Esophagus muscularis mucosa (tissue), 4 donors: ENCODE measurements at places on chromosomes 1 and 21. TPM values are rescaled to one million over a fixed set of nuclear protein-coding genes. Genes with fewer than 3 reads are reported as not detected.

DNA sequence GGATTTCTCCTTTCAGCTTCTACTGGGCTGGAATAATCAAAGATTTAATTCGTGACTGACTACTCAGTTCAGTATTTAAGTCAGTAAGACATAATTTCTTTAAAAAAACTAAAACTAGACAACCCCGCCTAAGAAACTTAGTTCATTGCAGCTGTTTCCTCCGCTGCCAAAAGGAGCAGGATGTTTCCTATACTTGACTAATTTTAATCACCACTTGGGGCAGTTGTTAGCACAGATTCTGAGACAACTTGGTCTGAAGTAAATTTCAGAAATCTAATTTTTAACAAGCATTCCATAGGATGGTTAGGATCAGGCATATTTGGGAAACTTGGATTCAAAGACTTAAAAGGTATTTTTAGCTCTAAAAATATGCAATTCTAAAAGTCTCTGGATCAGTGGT, 34.0 kb downstream of the EPRS1 start:
- DNase-seq, result no peak

DNA sequence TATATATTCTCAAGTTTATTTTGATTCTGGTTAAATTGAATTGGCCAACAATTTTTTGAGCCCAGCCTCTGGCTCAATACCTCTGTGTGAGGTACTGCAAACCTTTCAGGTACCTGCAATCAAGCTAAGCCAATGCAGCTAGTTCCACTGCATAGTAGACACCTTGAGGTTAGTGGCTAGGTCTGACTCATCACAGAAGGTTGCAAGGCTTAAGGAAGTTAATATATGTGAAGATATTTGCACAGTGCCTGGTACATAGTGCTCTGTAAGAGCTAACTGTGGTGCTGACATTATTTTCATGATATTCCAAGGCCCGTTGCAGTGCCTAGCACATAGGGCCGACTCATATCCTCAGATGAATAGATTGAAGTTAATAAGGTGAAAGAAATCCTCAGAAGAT, 330.5 kb upstream of the KAZN start:
- DNase-seq, result no peak

DNA sequence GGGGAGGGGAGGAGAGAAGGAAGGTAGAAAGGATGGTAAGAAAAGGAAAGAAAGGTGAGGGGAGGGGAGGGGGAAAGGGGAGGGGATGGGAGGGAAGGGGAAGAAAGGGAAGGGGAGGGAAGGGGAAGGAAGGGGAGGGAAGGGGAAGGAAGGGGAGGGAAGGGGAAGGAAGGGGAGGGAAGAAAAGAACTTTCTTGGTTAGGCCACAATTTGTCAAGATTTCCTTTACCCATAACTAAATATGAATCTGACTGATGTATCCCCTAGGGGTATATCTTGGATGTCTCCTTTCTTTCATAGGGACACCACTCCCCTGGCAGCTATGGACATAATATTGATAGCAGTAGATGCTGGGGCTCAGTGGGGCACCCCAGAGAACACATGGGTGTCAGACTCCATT, 54.4 kb upstream of the PRELP start:
- no peak for DNase-seq

DNA sequence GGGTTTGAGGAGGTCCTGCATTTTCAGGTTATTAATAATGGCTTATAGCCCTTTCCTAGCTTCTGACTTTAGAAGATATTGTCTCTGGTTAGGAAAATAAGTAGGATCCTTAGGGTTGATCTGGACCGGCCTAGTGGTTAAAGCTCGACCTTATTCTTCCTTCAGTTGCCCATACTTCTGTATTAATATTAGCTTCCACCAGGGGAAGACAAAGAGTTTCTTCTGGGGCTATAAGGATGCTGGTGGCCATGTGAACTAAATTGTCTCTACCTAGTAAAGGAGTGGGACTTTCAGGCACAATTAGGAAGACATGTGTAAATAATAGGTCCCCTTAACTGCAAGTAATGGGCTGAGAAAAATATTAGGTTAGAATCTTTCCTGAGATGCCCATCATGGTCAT, 20.6 kb upstream of the FCGR2A start:
- DNase-seq, result no peak

GRCh38 chr1:231982871-231983587, 356.4 kb downstream of the DISC1 start:
- DNase-seq, result no peak

DNA sequence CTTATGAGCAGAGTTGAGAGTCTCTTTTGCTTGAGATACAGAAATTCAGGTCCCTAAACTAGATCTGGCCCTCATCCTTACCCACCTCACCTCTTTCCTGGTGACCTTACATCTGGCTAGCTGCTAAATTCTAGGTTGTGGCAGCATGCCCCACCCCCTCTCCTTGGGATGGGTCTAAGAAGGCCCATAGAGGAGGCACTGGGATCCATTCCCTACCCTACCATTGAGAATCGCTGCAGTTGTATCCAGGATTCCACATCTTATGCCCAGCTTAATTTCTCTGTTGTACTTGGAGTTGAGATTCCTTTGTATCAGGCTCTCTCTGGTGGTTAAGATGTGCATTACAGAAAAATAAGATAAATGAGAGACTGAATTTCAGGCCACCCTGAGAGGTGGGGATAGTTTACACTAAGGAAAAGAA, 9.5 kb upstream of the TMEM39B start:
- DNase-seq, result no peak

FAM177B gene
- not detected for total RNA-seq

GRCh38 chr21:36015045-36015444, 45.3 kb downstream of the SETD4 start:
- no peak for DNase-seq

- no peak for DNase-seq
Observed at GRCh38 chr1:247362153-247362552, 30.5 kb upstream of the ZNF496 start.
